Stimulated activated CD8-positive, alpha-beta memory T cell treated with anti-CD3 and anti-CD28 coated beads, Interleukin-7, amount 100 ng/mL, for 1 hour (primary cell): ENCODE measurements at places on chromosomes 2 and 18.

- no peak for DNase-seq
These were observed 78.9 kb downstream of the CPS1 start for GRCh38 chr2:210635257-210635656.

DNA sequence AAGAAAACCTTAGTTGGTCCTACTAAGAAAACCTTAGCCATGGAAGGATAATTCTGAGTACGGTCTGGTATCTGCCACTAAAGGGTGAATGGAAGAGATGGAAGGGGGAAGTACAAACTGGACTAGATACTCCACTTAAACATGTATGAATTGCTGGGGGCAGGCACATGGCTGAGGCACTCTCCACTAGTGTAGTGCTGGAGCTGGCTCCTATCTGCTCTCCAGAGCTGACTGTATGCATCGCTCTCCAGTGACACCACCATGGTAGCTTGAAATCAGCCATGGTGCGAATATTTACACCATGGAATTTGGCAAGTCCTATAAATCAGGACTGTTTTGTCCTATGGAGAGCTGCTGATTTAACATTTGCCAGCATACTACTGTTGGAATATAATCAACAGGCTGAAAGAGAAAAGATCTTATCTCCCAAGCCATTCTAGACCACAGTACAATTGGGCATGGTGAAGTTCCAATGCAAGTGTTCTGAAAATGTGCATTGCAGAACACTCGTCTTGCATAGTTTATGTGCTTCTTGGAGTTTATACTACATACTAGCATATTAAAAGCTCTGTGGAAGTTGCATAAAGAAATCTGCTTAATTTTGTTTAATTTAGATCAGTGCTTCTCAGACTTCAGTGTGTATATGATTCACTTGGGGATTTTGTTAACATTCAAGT lies 277.4 kb downstream of the TDRD15 start:
- no peak for DNase-seq

DNA sequence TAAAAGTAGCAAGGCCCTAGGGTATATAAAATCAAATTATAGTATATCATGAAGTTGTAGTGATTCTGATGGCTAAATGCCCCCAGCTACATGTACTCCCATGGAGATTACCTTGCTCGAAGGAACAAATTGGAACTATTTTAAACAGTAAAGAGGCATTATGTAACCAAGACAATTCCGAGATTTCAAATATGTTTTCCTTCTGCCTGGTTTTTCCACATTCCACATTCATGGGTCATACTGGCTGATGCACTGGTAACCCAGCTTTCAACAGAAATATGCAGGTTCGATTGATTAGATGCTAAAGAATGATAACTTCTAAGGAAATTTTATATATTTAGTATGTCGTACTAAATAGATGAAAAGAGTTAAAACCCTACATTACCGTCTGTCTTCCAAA lies 62.3 kb upstream of the MGAT4A start:
- DNase-seq: no peak

DNA sequence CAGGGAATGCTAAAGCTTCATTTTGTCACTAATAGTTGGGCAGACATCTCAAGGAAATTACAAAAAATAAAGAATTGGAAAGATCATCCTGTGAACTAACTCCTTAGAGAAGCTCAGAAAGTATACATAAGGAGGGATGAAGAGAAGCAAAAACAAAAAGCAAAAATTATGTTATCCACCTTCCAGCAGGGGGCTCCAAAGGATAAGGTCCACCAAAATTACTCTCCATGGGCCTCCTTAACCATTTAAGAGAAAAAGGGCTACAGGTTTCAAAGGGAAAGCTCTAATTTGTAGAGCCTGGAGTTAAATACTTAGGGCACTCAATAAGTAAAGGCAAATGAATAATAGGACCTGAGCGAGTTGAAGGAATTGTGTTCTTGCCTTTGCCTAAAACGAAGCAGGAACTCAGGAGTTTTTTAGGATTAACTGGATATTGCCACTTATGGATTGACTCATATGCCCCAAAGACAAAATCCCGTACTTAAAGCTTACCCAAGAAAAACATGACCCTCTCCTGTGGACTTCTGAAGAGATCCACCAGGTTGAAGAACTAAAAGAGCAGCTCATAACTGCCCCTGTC lies 1167.9 kb downstream of the DSC3 start:
- no peak for DNase-seq

GRCh38 chr18:10379522-10379921 lies 74.9 kb upstream of the APCDD1 start:
- no peak for DNase-seq

GRCh38 chr2:78718473-78718872 lies 307.0 kb upstream of the REG3G start:
- DNase-seq: no peak

DNA sequence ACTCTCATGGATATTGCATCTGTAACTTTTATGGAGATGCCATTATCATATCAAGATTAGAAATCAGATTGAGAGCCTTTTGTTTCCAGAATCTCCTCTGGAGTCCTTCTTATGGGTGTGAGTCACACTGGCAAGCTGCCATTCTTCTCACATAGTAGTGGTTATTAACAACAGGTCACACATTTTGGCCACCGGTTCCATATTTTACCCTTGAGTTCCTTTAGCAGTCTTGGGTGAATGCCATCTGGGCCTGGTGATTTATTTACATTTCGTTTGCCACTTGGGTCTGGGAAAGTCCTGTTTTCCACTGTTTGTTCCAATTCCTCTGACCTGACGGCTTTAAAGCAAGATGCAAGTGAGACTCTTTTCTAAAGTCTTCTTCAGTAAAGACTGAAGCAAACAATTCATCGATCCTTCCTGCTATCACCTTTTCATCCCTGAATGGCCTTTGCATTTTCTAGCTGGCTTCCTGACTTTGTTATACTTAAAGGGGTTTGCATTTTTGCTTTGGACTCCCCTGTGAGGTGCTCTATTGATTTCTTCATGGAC lies 80.5 kb upstream of the CAVIN2 start:
- no peak for DNase-seq

GRCh38 chr2:76667821-76668271 lies 854.3 kb downstream of the LRRTM4 start:
- DNase-seq: no peak
